ENCODE measurements at places on chromosomes 5 and 9.
A peak's percentile ranks its signal among the peaks of the same experiment; 100 is the strongest.

DNA sequence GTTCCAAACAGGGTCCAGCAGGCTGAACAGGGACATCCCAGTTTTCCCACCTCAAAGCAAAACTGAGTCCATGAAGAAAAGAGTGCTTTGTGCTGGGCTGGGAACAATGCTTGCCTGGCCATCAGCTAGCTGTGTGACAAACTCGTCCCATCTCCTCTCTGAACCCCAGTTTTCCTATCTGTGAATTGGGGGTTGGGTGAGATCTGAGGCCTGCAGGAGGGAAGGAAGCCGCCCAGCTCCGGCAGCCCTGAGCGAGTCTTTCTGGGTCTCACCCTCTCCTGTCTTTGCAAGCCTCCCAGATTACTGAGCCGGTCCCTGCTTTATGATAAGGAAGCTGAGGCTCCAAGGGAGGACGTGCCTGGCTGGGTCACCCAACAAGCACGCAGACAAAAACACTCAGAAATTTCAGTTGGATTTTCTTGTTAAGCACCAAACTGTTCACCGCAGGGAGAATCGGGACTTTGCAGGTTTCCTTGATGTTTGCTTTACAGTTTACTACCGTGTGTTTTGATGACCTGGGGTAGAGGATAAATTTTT, 82.6 kb upstream of the LMX1B start:
- no peak for DNase-seq

GRCh38 chr5:73631500-73631899, 5.5 kb downstream of the ARHGEF28 start:
- DNase-seq = no peak

- DNase-seq = no peak
Measured at GRCh38 chr9:16628413-16628812, 242.1 kb downstream of the BNC2 start.

DNA sequence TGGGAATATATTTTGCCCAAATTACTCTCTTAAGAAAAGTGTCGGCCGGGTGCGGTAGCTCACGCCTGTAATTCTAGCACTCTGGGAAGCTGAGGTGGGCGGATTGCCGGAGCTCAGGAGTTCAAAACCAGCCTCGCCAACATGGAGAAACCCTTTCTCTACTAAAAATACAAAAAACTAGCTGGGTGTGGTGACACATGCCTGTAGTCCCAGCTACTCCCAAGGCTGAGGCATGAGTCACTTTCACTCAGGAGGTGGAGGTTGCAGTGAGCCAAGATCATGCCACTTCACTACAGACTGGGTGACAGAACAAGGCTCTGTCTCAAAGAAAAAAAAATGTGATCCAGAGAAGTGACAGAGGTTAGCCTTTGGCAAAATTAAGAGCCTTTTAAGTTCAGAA, 26.4 kb upstream of the TMEM171 start:
- peak; percentile 47 for DNase-seq

DNA sequence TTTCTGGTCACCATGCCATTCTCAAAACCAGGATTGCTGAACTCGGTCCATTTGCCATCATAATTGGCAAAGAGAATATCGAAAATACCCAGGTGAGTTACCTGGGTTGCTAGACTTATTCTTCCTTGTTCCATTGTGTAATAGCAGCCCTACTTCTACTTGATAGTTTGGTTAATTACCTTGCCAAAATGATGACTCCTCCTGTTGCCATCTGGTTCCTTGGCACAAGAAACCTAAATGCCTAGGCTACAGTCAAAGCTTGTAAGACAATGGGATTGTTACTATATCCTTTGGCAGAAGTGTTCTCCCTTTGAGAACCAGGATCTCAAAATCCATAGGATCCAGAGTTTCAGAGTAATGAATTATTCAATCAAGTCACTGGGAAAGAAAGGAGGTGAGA, 373.2 kb upstream of the ACTBL2 start:
- DNase-seq = no peak

- no peak for DNase-seq
Measured at GRCh38 chr5:140044041-140044440, 942 bp upstream of the NRG2 start.

DNA sequence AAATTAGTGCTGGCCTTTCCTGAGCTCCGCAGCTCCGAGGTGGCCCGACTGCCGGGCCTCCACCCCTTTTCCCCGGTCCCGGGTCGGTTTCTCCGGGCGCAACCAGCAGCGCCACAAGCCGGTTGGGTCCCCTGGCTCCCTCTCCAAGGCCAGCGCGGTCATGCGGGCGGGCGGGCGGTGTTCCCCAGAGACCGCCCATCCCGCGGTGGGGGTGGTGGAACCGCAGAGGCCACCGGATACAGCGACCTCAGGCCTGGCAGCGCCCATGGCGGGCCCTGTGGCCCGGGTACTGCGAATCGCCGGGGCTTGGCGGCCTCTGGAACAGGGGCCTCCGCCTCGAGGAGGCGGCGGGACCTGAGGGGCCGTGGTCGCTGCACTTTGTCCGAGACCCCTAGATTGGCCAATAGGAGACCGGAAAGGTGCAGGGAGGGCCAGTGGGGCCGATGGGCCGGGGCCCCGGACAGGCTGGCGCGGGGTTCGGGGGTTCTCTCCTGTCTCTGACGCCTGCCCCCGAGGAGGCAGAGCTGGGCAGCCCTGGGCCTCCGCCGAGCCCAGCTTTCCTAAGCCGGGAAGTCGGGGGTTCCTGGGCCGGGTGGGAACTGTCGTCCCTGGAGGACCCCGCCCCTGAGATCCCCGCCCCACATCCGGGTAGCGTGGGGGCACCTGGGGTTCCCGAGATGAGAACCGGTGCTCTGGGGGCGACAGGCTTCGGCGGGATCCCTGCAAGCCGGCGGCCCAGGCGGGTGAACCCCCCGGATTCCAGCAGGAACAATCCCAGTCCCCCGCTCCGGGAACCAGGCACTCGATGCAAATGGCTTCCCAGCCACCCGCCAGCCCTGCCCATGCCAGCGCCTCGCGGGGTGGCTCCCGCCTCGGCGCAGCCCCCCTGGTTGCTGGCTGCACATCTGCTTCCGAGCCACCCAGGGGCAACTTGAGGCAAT, 293.9 kb downstream of the ZSWIM6 start:
- DNase-seq = peak; percentile 59

- peak; percentile 78 for DNase-seq
Measured at GRCh38 chr9:127776195-127776923, 2.1 kb downstream of the SH2D3C start.

GRCh38 chr5:174364676-174365075, 319.2 kb downstream of the NSG2 start:
- DNase-seq = no peak

DNA sequence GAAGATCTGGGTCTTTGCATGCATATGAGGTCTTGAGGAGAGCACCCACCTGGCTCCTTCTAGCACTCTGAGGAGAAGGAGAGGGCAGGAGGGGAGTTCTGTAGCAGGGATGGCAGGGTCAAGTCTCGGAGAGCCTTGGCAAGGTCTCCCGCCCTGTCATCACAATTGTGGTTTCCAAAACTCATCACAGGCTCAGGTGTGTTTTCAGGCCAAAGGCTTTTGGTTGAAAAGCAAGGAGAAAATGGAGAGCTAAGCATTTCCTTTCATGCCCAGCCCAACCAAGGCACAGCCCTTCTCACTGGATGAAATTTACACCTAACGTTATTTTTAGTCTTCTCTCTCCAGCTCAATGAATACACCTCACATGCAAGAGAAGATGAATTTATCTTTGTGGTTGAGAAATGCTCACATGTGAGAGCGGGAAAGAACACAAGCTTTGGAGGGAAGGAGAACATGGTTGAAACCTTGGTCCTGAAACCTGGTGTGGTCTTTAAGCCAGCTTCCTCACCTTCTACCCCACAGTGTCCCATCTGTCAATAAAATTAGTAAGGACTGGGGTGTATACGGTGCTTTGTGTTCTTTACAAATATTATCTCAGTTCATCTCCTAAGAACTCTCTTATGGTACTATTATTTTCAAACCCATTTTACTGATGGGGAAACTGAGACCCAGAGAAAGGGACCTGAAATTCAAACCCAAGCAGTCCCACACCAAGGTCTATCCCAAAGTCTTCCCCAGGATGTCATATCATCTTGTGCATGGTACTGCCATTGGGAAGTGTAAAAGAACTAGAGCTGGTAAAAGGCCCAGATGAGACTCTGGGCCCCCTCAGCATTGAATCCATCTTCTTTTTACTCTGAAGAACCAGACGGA, 47.8 kb upstream of the CPEB4 start:
- no peak for DNase-seq

- no peak for DNase-seq
Measured at GRCh38 chr9:33101104-33101951, 24.9 kb upstream of the SMU1 start.

GRCh38 chr5:140055152-140055551, 12.1 kb upstream of the NRG2 start:
- no peak for DNase-seq

DNA sequence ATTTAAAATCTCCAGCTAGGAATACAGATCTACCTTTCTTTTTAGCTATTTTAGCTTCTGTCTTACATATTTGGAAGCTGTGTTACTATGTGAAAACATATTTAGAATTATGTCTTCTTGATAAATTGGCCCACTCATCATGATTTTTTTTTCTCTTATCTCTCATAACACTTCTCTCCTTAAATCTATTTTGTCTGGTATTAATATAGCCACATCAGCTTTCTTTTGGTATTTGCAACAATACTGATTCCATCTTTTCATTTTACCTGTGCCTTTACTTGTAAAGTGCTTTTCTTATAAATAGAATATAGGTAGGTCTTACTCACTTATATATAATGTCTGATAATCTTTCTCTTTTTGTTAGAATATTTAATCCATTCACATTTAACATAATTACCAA, 19.6 kb downstream of the PJA2 start:
- no peak for DNase-seq

- no peak for DNase-seq
Measured at GRCh38 chr9:101138509-101138908, 110.0 kb downstream of the PLPPR1 start.

GRCh38 chr9:78664370-78664769, 367.4 kb downstream of the PSAT1 start:
- DNase-seq = no peak

- DNase-seq = no peak
Measured at GRCh38 chr9:109441296-109441695, 56.8 kb downstream of the PTPN3 start.

GRCh38 chr9:36148311-36149051, 11.9 kb downstream of the GLIPR2 start:
- peak; percentile 98 for DNase-seq

DNA sequence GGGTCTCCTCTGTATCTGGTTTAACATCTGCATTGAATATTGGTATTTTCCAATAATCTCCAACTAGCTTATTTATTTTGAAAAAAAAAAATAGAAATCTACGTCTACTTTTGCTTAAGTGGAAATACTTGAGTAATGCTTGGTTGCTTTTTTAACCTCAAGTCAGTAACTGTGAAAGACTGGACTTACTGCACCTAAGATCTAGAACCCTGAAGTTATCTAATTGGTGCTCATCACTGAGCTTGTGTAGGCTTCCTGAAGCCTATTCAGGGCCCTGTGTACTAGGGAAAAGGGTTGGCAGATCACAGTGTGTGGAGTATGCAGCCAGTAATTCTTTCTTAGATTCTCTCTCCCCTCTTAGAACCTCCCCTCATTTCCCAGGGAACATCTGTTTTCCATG, 16.2 kb downstream of the SLC1A1 start:
- no peak for DNase-seq

GRCh38 chr5:72647806-72648205, 140.6 kb upstream of the ZNF366 start:
- no peak for DNase-seq

DNA sequence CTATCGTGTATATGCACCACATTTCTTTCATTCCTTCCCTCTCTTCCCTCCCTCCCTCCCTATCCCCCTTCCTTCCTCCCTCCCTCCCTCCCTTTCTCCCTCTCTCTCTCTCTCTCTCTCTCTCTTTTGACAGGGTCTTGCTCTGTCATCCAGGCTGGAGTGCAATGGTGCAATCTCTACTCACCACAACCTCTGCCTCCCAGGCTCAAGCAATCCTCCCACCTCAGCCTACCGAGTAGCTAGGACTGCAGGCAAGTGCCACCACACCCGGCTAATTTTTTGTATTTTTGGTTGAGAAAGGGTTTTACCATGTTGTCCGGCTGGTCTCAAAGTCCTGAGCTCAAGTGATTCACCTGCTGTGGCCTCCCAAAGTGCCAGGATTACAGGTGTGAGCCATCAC, 1.1 kb upstream of the ANKS6 start:
- no peak for DNase-seq

DNA sequence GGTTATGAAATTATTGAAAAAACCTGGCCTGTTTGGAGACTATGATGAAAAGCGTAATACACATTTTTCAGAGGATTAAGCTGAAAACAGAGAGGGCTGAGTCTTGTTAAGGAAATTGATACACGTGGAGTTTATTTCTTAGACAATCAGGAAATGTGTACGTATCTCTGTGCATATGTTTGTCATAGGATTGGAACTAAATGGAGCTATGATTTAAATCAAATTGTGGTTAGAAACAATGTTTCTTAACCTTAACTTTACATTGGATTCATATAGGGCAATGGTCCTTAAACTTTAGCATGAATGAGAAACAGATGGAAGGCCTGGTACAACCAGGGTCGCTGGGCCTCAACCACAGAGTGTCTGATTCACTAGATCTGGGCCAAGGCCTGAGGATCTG, 451.6 kb downstream of the CDH18 start:
- DNase-seq = no peak

DNA sequence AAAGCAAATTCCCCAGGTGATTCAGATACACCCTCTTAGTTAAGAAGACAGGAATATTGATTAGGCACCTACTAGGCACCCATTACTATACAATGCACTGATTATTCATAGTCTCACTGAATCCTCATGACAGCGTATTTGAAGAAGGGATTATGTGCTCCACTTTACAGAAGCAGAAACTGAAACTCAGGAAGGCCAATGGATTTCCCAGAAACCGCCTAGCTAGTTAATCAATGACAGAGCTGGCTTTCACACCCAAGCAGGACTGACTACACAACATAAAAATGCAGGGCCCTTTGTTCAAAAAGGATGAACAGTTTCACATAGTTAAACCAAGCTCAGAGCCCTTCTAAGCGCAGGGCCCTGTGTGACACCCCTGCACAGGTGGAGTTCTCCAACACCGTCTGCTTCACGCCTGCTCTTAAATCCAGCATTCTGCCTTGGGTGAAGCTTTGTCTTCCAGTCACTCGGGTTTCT, 117.3 kb downstream of the TTLL11 start:
- peak; percentile 31 for DNase-seq

GRCh38 chr5:103469288-103470040, 93.1 kb downstream of the NUDT12 start:
- DNase-seq = no peak

DNA sequence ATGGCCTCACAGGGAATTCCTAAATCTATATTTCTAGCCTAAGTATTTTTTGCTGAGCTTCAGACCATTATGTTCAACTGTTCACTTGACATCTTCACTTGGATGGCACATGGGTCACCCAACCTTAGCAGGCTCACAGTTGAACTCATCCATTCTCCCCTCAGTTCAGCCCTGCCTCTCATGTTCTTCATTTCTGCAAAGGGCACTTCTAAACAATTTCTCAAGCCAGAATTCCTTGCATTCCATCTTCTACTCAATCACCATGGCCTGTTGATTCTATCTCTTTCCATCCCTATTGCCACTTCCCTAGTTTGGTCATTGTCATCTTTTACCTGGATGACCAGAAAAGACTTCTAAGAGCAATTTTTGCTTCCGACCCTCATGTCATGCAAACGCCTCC, 7.3 kb upstream of the RGS3 start:
- DNase-seq = no peak
